ENCODE measurements at places on chromosomes 5 and 9. TPM values are rescaled to one million over a fixed set of nuclear protein-coding genes. Genes with fewer than 3 reads are reported as not detected.

Gene FAM169A
- total RNA-seq = 0.51 TPM

Gene RGS7BP
- total RNA-seq = 3.9 TPM

Gene GPR151
- not detected for total RNA-seq

Gene SLC1A3
- 15.8 TPM for total RNA-seq

Data from uterus (tissue), 4 donors.